ENCODE measurements at places on chromosomes 5 and 9. TPM values are rescaled to one million over a fixed set of nuclear protein-coding genes. Genes with fewer than 3 reads are reported as not detected.
A peak's percentile ranks its signal among the peaks of the same experiment; 100 is the strongest.

DNA sequence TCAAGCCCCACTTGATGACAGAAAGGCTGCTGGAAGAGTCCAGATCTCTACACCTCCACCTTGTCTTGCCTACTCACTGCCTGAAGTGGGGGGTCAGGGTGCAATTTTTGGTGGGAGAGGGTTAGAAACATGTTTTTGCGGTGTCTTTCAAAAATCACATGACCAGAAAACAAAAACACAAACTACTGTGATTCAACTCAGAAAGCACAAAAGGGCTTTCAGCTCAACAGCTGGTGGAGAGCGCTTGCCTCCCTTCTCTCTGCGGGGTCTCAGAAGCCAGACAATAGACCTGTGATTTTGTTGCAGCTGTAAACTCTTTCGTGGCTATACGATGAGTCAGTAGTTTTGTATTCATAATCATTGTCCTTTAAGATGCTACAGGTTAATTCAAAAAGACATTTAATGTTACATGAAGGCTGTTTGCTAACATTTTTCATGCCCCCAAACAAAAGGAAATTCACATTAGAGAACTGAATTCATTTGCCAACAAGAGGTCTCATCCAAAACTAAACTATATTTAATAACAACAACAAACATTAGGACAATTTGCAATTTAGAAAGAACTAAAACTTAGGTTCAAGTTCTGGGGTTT lies 172.6 kb upstream of the RAI14 start:
- no peak for DNase-seq
- H3K27ac ChIP-seq = no peak overlapping the region
- no peaks in the 10 kb centered on the region for H3K36me3 ChIP-seq
- H3K4me3 ChIP-seq = no peak overlapping the region
- no peaks in the 10 kb centered on the region for H3K27me3 ChIP-seq

DNA sequence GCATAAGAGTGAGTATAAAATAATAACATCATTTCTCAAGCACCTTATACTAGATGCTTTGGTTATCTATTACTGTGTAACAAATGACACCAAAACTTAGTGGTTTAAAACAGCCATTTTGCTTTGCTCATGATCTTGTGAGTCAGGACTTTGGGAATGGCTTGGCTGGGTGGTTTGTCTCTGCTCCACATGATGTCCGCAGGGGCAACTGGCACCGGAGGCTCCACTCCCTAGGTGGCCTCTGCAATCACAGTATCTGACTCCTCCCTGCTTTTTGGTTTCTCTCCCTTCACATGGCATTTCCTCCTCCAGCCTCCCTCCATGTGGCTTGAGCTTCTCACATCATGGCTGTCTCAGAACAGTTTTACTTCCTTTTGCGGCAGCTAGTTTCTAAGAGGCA lies 259.5 kb downstream of the GAS1 start:
- H3K27ac ChIP-seq = no peak overlapping the region
- DNase-seq = no peak
- H3K36me3 ChIP-seq = no peaks in the 10 kb centered on the region
- H3K27me3 ChIP-seq = 0 out of 2 replicates have a peak, but pooled peaks cover 2% of the 10 kb centered on the region
- H3K4me1 ChIP-seq = no peaks in the 10 kb centered on the region

GRCh38 chr9:92656537-92656925 lies 13.4 kb downstream of the IPPK start:
- H3K4me1 ChIP-seq = no peaks in the 10 kb centered on the region
- H3K36me3 ChIP-seq = peaks cover 37% of the 10 kb centered on the region
- H3K27ac ChIP-seq = no peak overlapping the region
- no peak overlapping the region for H3K4me3 ChIP-seq

- no peak overlapping the region for H3K27ac ChIP-seq
- H3K4me3 ChIP-seq = no peak overlapping the region
- no peak for DNase-seq
- 0 out of 2 replicates have a peak, but pooled peaks cover 6% of the 10 kb centered on the region for H3K4me1 ChIP-seq
These were observed 253.8 kb upstream of the POU5F2 start for GRCh38 chr5:93995126-93995621.

GRCh38 chr5:128305341-128305740 lies 221.8 kb downstream of the SLC12A2 start:
- no peak overlapping the region for H3K4me3 ChIP-seq
- no peak overlapping the region for H3K27ac ChIP-seq
- no peaks in the 10 kb centered on the region for H3K36me3 ChIP-seq
- H3K27me3 ChIP-seq = no peaks in the 10 kb centered on the region
- no peak for DNase-seq

GRCh38 chr5:59769832-59770231 lies 123.7 kb downstream of the PDE4D start:
- no peak for DNase-seq
- no peak overlapping the region for H3K27ac ChIP-seq
- no peak overlapping the region for H3K4me3 ChIP-seq
- peaks cover 35% of the 10 kb centered on the region for H3K4me1 ChIP-seq

DNA sequence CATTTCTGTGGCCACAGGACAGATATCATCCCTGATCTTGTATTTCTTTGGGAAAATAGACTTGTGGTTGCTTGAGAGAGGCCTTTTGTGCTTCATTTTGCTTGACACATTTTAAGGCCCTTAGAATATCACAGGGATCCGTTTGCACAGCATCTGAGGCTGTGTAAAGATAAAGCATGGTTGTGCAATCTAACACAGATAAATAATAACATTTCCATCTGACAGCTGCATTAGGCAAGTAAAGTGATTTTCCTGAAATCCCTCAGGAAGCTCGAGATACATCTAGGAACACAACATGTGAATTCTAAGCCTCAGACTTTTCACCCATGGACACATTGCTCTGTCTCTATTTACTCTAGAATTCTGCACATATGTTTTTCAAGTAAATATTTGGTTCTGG lies 212.8 kb upstream of the ADAMTSL1 start:
- H3K4me1 ChIP-seq = no peaks in the 10 kb centered on the region
- no peaks in the 10 kb centered on the region for H3K27me3 ChIP-seq
- no peaks in the 10 kb centered on the region for H3K36me3 ChIP-seq
- no peak for DNase-seq
- no peak overlapping the region for H3K27ac ChIP-seq

DNA sequence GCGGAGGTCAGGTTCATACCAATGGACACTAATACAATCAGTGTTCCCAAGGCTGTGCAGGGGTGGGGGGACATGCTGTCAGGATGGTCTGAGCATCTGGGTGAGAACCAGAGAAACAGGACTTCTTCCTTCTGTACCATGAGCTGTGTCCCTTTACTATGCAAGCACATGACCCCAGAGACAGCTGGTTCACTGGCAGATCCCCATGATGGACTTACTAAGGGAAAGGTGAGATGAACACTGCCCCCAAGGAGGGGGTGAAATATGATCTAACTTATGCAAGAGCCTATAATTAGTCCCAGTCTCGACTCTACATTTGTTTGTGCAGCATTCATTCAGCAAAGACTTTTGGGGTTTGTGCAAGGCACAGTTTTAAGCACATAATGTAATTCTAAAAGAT lies 91.4 kb downstream of the LIFR start:
- no peak overlapping the region for H3K4me3 ChIP-seq
- no peak for DNase-seq
- H3K36me3 ChIP-seq = no peaks in the 10 kb centered on the region
- no peak overlapping the region for H3K27ac ChIP-seq

- no peak overlapping the region for H3K4me3 ChIP-seq
- H3K27ac ChIP-seq = no peak overlapping the region
- H3K36me3 ChIP-seq = no peaks in the 10 kb centered on the region
- no peak for DNase-seq
These were observed 34.8 kb downstream of the SNX24 start for GRCh38 chr5:122880170-122880689.

DNA sequence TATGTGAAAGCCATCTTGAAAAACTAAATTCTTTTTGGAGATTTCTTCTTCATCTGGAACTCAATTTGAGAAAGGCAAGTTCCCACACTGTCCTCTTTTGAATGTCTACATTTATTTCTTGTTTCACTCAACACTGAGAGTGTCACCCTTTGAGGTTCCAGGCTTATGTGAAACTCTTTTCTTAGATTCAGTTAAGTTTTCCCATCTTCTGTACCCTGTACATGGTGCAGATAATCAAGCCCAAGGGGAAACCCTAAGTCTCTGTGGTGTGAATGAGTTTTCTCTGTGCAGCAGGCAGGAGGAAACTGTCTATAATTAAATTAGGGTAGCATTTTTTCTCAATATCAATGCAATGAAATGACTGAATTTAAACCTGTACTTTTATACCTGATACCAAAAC lies 72.3 kb upstream of the PRLR start:
- no peak overlapping the region for H3K27ac ChIP-seq
- H3K27me3 ChIP-seq = no peaks in the 10 kb centered on the region
- peaks cover 11% of the 10 kb centered on the region for H3K4me1 ChIP-seq
- no peak for DNase-seq

DNA sequence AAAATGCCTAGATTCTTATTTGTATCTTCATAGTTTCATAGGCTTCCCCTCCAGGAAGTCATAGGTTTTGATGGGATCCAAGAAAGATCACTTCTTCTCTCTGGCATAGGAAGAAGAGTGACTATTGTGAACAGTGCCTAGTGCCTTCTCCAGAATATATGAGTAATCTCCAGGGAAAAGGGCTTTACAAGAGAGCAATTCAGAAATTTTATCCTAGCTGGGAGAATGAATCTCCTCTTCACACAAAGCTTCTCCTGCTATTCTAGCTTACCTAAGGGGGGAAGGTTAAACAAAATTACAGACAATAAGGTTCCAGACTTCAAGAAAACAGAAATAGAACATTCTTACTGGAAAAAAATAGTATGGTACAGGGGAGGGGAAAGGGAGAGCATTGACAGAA lies 1193.3 kb upstream of the CDH6 start:
- H3K27ac ChIP-seq = no peak overlapping the region
- H3K27me3 ChIP-seq = no peaks in the 10 kb centered on the region
- no peak for DNase-seq
- H3K36me3 ChIP-seq = no peaks in the 10 kb centered on the region

DNA sequence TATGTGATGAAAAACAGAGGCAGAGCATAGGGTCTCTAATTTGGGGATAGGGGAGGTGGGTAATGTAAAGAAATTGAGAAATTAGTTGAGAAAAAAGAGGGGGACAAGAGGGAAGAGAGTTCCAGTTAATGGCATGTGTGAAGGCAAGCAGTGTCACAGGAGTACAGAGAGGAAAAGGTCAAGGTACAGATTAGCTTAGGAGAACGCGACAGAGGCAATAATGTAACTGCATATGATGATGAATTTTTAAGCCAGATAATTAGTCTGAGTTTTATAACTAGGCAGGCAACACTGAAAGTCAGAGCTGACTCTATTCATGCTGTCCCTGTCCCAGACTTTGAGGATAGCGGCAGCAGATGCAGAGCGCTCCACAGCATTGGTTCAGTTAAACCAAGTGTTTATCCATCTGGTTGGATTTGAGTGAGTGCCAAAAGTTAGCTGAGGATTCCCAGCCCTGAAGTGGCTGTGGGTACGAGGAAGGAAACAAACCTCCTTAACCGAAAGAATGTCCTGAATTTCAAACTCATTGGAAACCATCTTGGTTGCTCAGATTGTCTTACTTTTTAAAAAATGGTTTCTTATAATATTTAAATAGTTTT lies 315.2 kb downstream of the ARHGAP26 start:
- peaks cover 15% of the 10 kb centered on the region for H3K4me1 ChIP-seq
- no peak overlapping the region for H3K27ac ChIP-seq
- H3K36me3 ChIP-seq = no peaks in the 10 kb centered on the region
- H3K4me3 ChIP-seq = no peak overlapping the region
- no peak for DNase-seq

- H3K27me3 ChIP-seq = no peaks in the 10 kb centered on the region
- H3K4me3 ChIP-seq = no peak overlapping the region
- H3K4me1 ChIP-seq = peaks cover 62% of the 10 kb centered on the region
- peak; percentile 50 for DNase-seq
These were observed 23.9 kb downstream of the B4GALT1 start for GRCh38 chr9:33143241-33143661.

DNA sequence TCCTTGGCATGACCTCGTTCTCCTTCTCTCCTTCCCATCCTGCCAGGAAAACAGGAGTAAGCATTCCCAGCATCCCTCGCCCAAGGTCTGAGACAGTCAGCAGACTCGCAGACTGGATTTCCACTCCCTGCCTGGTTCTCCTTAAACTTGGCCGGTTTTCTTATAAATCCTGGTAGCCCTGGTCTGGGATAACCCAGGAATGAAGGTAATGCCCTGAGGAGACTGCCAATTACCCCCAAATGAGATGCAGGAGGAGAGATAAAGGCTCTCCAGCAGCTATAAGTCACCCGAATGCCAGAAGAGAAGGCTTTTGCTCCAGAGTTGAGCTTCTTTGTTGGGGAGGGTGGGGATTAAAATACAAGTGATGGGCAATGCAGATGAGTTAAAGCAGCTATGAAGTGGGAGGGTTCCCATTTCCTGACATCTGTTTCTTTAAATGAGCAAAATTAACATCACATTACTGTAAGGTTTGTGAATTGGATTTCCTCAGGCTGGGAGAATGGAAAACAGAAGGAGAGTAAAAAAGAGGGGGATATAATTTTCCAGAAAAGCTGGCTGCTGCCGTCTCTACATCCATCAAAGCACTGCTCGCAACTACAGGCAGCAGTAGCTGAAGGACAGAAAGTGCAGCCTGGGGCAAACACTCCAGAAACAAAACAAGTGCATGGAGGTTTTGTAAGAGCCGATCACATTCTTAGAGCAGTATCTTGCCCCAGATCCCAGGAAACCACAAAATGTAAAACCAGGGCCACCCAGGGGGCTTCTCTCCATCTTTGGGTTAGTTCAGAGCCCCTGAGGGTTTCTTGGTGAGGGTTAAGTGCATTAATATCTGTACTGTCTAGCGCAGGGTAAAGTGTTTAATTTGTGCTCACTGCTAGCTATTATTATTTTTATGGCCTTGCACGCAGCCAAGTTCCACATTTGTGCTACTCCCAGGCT lies 177.6 kb upstream of the PANK3 start:
- H3K27me3 ChIP-seq = peaks cover 40% of the 10 kb centered on the region
- DNase-seq = no peak
- H3K4me1 ChIP-seq = no peaks in the 10 kb centered on the region

- H3K4me3 ChIP-seq = no peak overlapping the region
- no peak overlapping the region for H3K27ac ChIP-seq
- no peaks in the 10 kb centered on the region for H3K36me3 ChIP-seq
- DNase-seq = no peak
These were observed 330.8 kb downstream of the DTWD2 start for GRCh38 chr5:118657576-118657975.

The THBS4 gene
- total RNA-seq = 0.60 TPM

The NUTM2G gene
- total RNA-seq = not detected

The GRM6 gene
- not detected for total RNA-seq

The LRRC70 gene
- 0.71 TPM for total RNA-seq

The MRPS30 gene
- total RNA-seq = 67.6 TPM

The FCN1 gene
- total RNA-seq = not detected

Data from HepG2 (cell line).